IgD-negative memory B cell (primary cell): ENCODE measurements at places on chromosomes 2 and 18. TPM values are rescaled to one million over a fixed set of nuclear protein-coding genes. Genes with fewer than 3 reads are reported as not detected.

Gene SPAST
- 14.3 TPM for polyA plus RNA-seq

Gene MOGAT1
- polyA plus RNA-seq, result not detected

Gene TRABD2A
- 5.7 TPM for polyA plus RNA-seq

Gene HOXD8
- polyA plus RNA-seq, result not detected

Gene PJVK
- 0.15 TPM for polyA plus RNA-seq

Gene FER1L5
- polyA plus RNA-seq, result not detected

Gene ARL5A
- 70.7 TPM for polyA plus RNA-seq

Gene RPRM
- polyA plus RNA-seq, result not detected

Gene IL1R2
- polyA plus RNA-seq, result not detected

Gene IL1F10
- not detected for polyA plus RNA-seq

Gene FHOD3
- not detected for polyA plus RNA-seq

Gene STON1
- polyA plus RNA-seq, result 0.06 TPM

Gene ZSWIM2
- not detected for polyA plus RNA-seq

Gene TANK
- 90.1 TPM for polyA plus RNA-seq

Gene ANKRD30B
- polyA plus RNA-seq, result not detected
